ENCODE measurements at places on chromosomes 16 and 17.

- DNase-seq, result peak; percentile 3
Measured at GRCh38 chr16:63289834-63290460, 1253.7 kb upstream of the CDH8 start.

DNA sequence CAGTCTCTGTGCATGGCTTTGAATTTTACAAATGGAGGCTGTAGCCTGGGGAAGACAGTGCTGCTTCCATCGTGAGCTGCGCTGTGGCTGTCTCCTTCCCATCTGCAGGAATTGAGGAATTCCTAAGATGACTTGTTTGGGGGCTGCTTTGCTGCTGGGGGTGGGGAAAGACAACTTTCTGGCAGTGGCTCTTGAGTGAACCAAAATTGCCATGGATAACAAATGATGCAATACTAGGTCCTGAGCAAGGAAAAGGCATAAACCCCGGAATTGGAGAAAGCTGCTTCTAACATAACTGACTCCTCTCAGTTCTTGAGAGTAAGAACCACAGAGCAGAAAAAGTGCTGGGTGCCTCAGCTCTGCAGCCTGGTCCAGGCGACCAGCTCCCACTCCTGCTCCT, 245.0 kb upstream of the RPL38 start:
- no peak for DNase-seq

GRCh38 chr16:12503191-12503590, 300.5 kb downstream of the CPPED1 start:
- peak; percentile 72 for DNase-seq

DNA sequence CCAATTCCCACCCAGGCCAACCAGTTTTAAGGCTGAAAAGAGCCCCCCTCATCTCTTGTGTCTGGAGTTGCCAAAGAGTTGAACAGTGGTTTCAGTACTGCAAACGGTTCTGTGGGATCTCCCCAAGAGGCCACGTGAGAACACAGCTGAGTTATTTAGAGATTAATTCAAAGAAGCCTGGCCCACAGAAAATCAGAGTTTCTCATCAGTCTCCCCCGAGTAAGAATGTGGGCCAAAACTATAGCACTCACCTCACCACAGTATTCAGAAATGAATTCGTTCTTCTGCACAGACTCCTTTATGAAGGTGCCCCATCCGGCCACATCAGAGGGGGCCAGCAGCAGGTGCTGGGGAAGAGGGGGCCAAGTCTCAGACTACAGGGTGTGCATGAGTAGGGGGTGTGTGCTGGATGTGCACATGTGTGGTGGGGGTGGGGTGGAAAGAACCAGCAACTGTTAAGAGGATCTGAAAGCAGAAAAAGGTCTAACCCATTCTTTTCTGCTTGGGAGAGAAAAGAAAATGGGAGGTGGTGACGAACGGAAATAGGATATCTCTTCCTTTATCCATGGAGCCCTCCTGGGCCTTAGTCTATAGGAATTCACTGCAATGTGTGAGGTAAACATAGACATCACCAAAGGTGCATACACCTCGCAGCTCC, 22.6 kb downstream of the CNTNAP1 start:
- no peak for DNase-seq

DNA sequence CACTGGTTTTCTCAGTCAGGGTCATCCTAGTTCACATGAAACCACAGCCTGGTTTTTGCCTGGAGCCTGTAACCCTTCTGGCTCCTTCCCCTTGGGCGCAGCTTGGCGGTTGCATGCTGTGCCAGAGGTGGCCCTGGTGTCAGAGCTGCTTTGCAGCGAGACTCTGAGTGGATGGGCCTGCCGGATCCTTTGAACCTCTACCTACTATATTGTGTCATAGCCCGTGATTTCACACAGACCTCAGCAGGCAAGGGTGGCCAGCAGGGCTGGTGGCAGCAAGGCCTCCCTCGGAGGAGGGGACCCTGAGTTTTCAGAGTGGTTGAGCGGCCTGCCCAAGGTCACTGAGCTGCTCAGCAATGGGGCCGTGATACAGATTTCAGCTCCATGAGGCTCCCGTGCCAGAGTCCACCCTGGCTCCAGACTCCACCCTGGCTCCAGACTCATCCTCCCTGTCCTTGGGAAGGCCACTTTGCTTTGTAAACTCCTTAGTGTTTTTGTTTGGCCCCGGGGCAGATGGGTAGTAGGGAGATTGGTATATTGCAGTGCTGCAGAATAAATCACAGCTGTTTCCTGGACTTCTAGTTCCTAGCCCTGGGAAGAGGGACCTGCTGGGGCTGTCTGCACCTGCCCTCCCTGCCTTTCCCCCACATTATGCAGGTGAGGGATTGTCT, 9.7 kb downstream of the MPRIP start:
- DNase-seq, result no peak

DNA sequence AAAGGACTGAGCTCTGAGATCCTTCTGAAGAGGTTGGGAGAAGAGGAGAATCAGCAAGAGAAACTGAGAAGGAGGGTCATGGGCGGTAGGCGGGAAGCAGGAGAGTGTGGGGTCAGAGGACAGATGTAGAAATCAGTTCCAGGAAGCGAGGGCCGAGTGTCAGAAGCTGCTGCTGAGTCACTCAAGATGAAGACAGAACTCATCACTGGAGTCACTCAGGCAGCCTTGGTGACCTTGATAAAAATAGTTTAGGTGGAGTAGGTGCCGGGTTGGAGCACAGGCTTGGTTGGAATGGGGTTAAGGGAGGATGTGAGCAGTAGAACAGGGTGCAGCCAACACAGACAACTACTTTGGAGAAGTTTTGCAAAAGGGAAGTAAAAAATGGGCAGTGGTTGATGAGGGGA, 6.1 kb upstream of the ITGAM start:
- no peak for DNase-seq

GRCh38 chr17:80517641-80518040, 27.0 kb upstream of the RPTOR start:
- DNase-seq, result no peak

Measured in DMS79 treated with DMSO at 0.1 percent for 48 hours (cell line).